ENCODE measurements at places on chromosomes 1 and 21.

DNA sequence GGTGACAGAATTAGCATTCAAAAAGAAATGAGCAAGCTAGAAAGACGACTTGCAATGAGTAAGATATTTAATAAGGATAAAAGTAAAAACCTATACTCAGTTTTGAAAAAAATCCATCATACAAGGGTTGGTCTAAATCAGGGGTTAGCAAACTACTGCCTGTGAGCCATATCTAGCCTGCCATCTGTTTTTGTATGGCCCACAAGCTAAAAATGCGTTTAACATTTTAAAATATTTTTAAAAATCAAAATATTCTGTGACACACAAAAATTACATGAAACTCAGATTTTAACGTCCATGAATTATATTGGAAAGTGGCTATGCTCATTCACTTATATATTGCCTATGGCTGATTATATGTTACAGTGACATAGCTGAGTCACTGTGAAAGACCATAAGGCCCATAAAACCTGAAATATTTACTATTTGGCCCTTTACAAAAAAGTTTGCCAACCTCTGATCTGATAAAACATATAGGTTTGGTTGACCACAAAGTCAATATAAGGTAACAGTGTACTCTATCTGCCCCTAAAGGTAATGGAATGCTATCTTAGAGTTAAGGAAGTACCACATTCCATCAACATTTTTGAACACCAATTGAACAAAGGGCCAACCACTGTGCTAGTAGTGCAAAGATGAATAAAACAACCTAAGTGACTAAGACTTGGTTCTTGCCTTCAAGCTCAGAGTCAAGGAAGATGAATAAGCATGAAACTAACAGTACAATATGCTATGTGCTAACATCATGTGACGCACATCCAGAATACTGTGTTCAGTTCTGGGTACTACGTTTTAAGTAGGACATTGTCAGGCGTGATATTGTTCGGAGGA lies 3.2 kb downstream of the IFT25 start:
- H3K4me1 ChIP-seq = peaks cover 6% of the 10 kb centered on the region
- H3K36me3 ChIP-seq = peaks cover 24% of the 10 kb centered on the region

DNA sequence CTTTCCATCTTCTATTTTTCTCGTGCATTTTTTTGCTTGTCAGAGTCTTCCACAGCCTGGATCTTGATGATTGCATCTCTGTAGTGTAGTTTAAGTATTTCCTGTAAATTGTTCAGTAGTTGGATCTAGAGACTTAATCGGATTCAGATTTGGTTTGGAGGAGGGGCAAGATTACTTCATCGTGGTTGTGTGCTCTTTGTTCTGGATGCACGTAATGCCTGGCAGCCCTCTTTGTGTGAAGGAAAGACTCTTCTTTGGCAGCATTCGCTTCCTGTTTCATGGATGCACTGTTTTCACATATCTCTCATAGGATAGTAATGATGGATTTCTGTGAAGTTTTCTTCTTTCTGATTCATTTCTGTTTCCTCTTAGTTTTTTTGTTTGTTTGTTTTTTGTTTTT lies 14.2 kb downstream of the SEMA4A start:
- H3K4me3 ChIP-seq = no peak overlapping the region
- no peaks in the 10 kb centered on the region for H3K4me1 ChIP-seq
- no peak overlapping the region for H3K27ac ChIP-seq
- H3K27me3 ChIP-seq = no peaks in the 10 kb centered on the region

GRCh38 chr1:219138747-219139146 lies 34.9 kb upstream of the LYPLAL1 start:
- no peaks in the 10 kb centered on the region for H3K4me1 ChIP-seq
- no peaks in the 10 kb centered on the region for H3K27me3 ChIP-seq
- no peak for DNase-seq
- no peak overlapping the region for H3K27ac ChIP-seq
- H3K4me3 ChIP-seq = no peak overlapping the region
- H3K36me3 ChIP-seq = no peaks in the 10 kb centered on the region

GRCh38 chr1:34060901-34061415 lies 104.1 kb downstream of the CSMD2 start:
- no peaks in the 10 kb centered on the region for H3K27me3 ChIP-seq
- no peaks in the 10 kb centered on the region for H3K4me1 ChIP-seq
- H3K27ac ChIP-seq = no peak overlapping the region
- no peak overlapping the region for H3K4me3 ChIP-seq
- DNase-seq = no peak
- no peaks in the 10 kb centered on the region for H3K36me3 ChIP-seq

GRCh38 chr1:68384872-68385411 lies 64.8 kb downstream of the RPE65 start:
- no peak for DNase-seq
- H3K27ac ChIP-seq = no peak overlapping the region
- H3K36me3 ChIP-seq = no peaks in the 10 kb centered on the region

DNA sequence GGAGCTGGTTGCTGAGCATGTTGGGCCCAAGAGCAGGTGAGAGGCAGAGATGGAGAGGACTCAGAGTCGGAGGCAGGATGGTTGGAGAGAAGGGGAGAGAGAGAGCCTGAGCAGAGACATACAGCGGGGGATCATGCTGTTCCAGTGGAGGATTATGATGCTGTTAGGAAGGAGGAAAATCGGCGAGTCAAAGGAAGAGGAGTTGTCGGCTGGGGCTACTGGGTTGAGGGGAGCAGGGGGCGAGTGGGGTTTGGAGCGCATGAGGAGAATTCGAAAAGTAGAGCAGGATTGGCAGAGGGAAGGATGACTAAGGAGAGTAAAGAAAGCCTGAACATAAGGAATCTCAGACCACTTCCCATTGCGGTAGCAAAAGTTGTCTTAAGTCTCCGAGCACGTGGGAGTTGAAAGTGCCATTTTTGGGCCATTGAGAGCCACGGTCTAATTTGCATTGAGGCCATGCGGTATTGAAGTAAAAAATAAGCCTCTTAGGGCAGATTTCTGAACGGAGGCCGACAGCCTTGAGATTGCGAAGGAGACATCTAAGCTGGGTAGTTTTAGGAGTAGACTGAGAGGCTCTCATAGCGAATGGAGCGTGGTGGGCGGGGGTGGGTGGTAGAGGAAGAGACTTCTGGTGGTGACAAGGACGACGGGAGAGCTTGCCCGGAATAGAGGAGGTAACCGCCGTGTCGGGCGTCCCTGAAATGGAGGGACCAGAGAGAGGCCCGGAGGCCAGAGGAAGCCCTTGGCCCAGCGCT lies 140.4 kb upstream of the ETV3 start:
- H3K27me3 ChIP-seq = no peaks in the 10 kb centered on the region
- no peaks in the 10 kb centered on the region for H3K36me3 ChIP-seq
- no peaks in the 10 kb centered on the region for H3K4me1 ChIP-seq
- H3K4me3 ChIP-seq = no peak overlapping the region
- H3K27ac ChIP-seq = no peak overlapping the region
- peak; percentile 39 for DNase-seq

- H3K27me3 ChIP-seq = no peaks in the 10 kb centered on the region
- peaks cover 10% of the 10 kb centered on the region for H3K4me1 ChIP-seq
Observed at GRCh38 chr21:29441651-29442050, 142.9 kb downstream of the BACH1 start.
